ENCODE measurements at places on chromosomes 6 and 20. TPM values are rescaled to one million over a fixed set of nuclear protein-coding genes. Genes with fewer than 3 reads are reported as not detected.

Gene ADGRF4
- total RNA-seq = not detected

Gene TFAP2C
- 1.5 TPM for total RNA-seq

Gene POLR3F
- total RNA-seq = 19.9 TPM

Gene LRFN2
- 27.1 TPM for total RNA-seq

Gene SYCP2L
- 6.4 TPM for total RNA-seq

Gene EEF1A2
- total RNA-seq = 573 TPM

Gene SEL1L2
- not detected for total RNA-seq

Gene MAS1
- total RNA-seq = 6.8 TPM

Gene ARMC12
- 2.2 TPM for total RNA-seq

Gene PRDM13
- not detected for total RNA-seq

Gene IP6K3
- total RNA-seq = 11.6 TPM

Gene SMIM13
- total RNA-seq = 54.6 TPM

Gene RRAGD
- total RNA-seq = 42.5 TPM

Gene C20orf141
- not detected for total RNA-seq

Gene EPHA7
- 17.4 TPM for total RNA-seq

Gene NR2E1
- total RNA-seq = 12.0 TPM

Gene SLC13A3
- 30.6 TPM for total RNA-seq

Gene KCNK5
- total RNA-seq = not detected

Gene OTOR
- not detected for total RNA-seq

Gene RAET1L
- not detected for total RNA-seq

Gene GRIK2
- 53.2 TPM for total RNA-seq

Gene ADGRF1
- total RNA-seq = not detected

Gene MICB
- 0.75 TPM for total RNA-seq

Gene ZNF311
- total RNA-seq = 0.47 TPM

Gene MEA1
- 71.0 TPM for total RNA-seq

Gene ZSWIM3
- total RNA-seq = 7.3 TPM

Gene PNPLA1
- total RNA-seq = not detected

Gene C6orf141
- total RNA-seq = 2.0 TPM

Gene HMGCLL1
- total RNA-seq = 19.6 TPM
